ENCODE measurements at places on chromosomes 2 and 18. TPM values are rescaled to one million over a fixed set of nuclear protein-coding genes. Genes with fewer than 3 reads are reported as not detected.

DNA sequence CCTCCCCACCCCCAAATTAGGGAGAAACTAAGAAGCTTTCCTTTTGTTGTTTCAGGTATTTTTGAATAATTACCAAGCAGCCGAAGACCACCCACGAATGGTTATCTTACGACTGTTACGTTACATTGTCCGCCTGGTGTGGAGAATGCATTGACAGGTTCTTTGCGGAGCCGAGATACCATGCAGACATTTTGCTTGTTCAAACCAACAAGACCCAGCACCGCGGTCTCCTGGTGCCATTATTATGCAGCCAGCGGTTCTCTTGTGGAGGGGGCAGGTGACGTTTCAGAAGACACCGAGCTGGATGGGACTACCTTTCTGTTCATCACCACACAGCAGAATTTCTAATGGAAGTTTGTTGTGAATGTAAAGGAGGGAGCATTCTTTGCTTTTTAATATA is 43.4 kb downstream of the BCL2L11 start:
- DNase-seq, result no peak

- DNase-seq, result no peak
Observed at GRCh38 chr18:51897884-51898283, 442.1 kb upstream of the DCC start.

DNA sequence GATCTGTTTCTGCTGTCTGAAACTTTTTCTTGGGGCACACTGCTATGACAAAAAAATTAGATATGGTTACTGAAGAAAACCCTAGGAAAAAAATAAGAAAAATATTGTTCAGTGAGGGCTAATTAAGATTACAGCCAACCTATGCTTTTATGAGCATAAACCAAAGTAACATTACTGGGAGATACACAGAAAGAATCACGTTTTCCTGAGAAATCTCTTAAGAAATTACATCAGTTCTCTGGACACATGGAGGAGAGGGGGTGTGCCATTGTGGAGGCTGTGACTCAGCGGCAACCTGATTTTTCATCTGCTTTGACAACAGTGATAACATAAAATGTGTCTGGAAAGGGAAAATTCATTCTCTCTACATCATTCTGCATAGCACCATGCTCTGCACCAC is 13.4 kb upstream of the NMI start:
- DNase-seq, result no peak

GRCh38 chr18:3180325-3180724 is 39.4 kb downstream of the MYOM1 start:
- DNase-seq, result no peak

DNA sequence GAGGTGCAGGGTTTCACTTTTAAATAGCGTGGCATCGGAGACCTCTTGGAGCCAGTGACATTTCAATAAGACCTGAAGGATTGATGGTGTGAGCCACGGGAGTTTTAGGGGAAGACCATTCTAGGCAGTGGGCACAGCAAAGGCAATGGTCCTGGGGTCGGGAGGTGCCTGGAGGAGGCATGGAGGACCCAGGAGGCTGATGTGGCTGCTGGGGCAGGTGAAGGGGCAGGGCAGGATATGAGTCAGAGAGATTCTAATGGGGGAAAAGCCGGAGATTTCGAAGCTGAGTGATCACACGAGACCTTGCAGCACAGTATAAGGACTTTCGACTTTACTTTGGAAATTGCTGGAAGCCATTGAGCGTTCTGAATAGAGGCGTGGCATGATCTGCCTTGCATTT is 79.6 kb upstream of the KCNE4 start:
- DNase-seq, result no peak

The SMAD4 gene
- polyA plus RNA-seq, result 67.6 TPM

The SLC23A3 gene
- polyA plus RNA-seq, result not detected
